Muscle of arm (tissue), 14 donors: ENCODE measurements at places on chromosomes 1 and 21. TPM values are rescaled to one million over a fixed set of nuclear protein-coding genes. Genes with fewer than 3 reads are reported as not detected.
A peak's percentile ranks its signal among the peaks of the same experiment; 100 is the strongest.

DNA sequence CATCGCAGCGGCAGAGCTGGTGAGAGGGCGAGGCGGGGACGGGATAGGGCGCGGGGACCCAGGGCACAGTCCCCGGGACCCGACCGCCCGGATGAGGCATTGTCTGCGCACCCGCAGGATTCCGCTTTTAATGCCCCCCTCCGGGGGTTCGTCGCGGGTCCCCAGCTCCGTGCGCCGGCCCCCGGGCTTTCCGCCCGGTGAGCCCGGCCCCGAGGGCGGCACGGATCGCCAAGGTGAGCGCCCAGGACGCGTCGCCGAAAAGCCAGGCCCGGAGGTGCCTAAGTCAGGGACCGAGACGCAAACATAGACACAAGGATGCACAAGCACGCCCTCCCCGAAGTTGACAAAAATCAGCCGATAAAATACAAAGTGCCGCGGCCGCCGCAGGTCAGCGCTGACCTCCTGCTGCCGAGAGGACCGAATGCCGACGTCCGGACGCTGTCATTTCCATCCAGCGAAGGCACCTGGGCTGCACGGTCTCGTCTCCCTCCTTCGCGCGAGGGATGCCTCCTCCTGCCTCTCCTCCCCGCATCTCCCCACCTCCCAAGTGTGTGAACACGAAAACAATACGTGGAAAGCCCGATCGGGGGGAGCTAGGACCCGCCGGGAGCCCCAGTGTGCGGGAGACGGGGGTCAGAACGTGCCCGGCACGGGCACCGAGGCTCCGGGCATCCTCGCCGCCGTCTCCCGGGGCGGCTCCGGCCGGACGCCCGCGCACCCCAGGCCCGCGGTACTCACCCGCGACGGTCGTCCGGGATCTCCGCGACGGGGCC lies 101.1 kb upstream of the SOD1 start:
- DNase-seq: peak; percentile 35

- no peak for DNase-seq
Measured at GRCh38 chr1:6171548-6172124, 8.5 kb downstream of the CHD5 start.

DNA sequence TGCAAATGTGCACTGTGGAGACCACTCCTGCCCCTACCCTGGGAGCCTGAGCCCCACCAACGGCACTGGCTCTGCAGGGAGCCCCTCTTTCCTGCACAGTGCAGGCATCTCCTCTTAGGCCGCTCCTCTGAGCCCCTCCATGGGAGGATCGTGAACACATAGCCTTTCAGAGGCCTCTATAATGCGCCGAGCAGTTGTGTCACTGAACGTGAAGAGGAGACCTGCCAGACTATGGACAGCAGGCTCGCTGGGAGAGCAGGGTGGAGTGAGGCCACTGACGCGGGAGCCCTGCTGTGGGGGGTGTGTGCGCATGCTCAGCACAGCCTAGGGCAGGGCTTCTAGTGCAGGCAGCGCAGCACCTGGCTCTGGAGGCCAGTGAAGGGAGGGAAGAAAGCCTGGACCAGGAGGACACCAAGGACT lies 151.3 kb upstream of the COL6A1 start:
- DNase-seq: peak; percentile 31

The SELP gene
- not detected for polyA plus RNA-seq

GRCh38 chr21:39673163-39673562 lies 60.4 kb downstream of the B3GALT5 start:
- no peak for DNase-seq

- no peak for DNase-seq
Measured at GRCh38 chr1:161195171-161195570, 3.7 kb downstream of the ADAMTS4 start.

The MKNK1 gene
- polyA plus RNA-seq: 15.1 TPM

GRCh38 chr1:228216371-228217320 lies 8.8 kb downstream of the OBSCN start:
- DNase-seq: no peak

- no peak for DNase-seq
Measured at GRCh38 chr1:80639777-80640533, 1160.8 kb upstream of the ADGRL2 start.

- DNase-seq: no peak
Measured at GRCh38 chr1:38875811-38876210, 2.7 kb upstream of the MYCBP start.

The GJB3 gene
- polyA plus RNA-seq: not detected

The SDC3 gene
- polyA plus RNA-seq: 37.1 TPM

The IRF6 gene
- polyA plus RNA-seq: 6.4 TPM

DNA sequence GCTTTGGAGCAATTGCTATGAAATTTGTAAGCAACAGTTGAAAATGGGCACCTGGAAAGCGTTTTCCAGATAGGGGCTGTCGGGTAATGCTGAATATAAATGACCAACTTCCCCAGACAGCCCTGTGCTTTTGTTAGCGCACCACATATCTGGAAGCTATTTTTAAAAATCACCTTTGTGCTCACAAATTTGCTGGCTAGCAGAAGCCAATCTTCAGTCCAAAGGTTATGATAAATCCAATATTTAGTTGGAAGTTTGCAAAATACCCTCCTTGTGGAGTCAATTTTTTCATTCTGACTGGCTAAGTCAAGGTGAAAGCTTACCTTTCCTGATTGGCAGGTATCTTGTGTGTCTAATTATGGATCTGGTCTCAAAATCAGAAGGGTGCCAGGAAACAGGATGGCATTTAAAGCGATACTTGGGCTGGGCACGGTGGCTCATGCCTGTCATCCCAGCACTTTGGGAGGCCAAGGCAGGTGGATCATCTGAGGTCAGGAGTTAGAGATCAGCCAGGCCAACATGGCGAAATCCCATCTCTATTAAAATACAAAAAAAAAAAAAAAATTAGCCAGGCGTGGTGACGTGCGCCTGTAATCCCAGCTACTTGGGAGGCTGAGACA lies 124.1 kb upstream of the AJAP1 start:
- no peak for DNase-seq

DNA sequence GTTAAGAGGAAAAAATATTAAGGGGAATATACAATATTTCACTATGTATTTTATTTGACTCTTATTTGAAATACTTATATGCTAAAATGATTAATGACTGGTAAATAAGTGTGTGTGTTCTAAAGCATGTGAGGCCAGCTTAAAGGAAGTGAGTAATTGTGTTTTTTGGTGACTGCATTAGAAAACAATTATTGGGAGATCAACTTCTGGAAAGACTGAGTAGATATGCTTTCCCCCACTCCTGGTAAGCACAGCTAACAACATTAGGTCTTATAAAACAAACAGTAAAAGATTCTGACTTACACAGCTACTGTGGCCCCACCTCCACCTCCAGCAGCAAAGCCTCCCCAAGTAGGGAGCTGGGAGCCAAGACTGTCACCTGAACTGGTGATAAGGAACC lies 403.0 kb downstream of the SRGAP2C start:
- DNase-seq: no peak

DNA sequence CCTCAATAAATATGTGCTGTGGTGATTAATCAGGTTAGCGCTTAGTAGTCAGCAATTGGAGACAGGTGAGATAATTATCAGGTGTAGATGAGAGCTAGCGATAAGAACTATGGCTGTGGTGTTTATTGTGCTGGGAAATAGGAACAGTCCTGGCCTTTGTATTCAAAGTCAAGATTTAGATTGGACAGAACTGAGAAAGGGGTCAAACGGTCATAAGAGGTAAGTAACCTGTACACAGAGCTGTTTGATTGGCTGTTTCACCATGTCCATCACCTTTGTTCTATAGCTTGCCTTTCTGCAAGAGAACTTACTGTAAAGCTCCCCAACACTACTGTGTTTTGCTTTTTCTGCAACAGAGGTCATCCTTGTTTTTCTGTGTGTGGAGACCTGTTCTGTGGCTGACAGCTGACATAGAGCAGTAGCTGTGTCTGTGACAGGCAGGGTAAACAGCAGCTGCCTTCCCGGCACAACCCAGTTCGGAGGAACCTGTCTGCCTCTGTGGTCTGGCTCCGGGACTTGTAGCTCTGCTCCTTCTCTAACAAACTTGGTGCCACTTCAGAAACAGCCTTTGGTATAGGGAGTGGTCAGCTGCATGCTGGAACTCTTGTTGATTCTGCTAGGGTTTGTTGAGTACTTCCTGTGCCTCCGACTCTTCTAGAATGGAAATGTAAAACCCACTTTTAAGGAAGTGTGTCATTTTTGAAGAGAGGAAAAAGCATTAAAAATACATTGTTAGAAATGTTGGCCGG lies 21.1 kb upstream of the CDC42 start:
- no peak for DNase-seq

GRCh38 chr1:92795166-92795565 lies 10.3 kb upstream of the EVI5 start:
- no peak for DNase-seq

The CD1B gene
- not detected for polyA plus RNA-seq

DNA sequence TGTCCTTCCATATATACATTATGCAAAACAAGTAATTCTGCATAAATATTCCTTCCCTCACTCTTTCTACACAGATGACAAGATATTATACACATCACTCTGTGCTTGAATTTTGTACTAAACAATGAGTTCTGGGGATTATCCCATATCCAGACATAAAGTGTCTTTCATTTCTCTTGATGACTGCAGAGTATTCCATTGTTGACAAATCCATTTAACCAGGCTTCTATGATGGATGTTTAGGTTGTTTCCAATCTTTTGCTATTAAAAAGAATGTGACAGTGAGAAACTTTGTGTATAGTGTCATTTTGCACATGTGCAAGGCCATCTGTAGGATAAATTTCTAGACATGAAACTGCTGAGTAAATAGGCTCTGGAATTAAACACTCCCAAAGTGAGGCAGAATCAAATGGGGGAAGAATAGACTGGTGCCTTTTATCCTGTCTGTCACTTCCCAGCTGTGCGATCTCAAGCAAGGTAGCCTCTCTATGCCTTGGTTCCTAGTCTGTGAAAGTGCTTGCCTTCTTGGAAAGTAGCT lies 29.9 kb upstream of the ATP2B4 start:
- no peak for DNase-seq

The IQCC gene
- 4.2 TPM for polyA plus RNA-seq

DNA sequence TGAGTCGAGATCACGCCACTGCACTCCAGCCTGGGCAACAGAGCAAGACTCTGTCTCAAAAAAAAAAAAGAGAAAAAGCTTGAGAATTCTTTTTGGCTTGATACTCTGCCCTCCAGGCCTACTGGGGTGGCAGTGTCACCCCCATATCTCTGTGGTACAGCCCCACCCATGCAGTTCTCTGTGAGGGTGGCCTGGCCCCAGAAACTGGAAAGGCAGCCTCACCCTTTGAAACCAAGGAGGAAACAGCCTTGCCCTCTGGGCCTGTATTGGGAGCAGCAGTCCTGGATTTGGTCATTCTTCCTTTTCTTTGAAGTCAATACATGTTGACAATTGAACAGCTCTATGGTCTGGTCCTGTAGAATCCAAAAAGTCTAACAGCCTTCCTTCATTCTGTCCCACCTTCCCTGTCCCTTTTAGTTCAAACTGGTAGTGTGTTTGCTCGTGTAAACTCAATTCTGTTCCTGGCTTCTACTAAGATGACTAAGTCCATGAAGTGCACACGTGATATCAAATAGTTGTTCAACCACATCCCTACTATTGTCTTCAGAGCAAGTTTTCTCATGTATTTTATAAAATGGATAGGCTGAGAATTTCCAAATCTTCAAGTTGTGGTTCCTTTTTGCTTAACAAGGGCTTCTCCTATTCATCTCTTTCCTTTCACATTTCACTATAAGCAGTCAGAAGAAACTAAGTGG lies 13.2 kb downstream of the ST7L start:
- no peak for DNase-seq

DNA sequence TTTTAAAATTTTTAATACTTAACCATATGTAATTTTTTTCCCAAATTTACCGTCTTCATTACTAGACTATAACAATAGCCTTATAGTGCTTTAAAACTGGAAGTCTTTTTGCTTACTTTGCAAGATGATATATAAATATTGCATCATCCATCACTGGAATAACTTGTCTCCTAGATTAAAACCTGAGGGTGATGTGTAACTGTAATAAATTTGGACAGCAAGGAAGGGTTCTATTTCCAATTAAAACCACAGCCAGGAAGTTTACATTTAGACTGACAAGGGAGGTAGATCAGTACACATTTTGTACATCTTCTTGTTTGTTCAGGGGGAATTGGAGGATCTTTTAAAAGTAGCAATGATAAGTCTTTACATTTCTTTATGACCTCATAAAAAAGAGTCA lies 21.9 kb downstream of the NTNG1 start:
- DNase-seq: no peak

DNA sequence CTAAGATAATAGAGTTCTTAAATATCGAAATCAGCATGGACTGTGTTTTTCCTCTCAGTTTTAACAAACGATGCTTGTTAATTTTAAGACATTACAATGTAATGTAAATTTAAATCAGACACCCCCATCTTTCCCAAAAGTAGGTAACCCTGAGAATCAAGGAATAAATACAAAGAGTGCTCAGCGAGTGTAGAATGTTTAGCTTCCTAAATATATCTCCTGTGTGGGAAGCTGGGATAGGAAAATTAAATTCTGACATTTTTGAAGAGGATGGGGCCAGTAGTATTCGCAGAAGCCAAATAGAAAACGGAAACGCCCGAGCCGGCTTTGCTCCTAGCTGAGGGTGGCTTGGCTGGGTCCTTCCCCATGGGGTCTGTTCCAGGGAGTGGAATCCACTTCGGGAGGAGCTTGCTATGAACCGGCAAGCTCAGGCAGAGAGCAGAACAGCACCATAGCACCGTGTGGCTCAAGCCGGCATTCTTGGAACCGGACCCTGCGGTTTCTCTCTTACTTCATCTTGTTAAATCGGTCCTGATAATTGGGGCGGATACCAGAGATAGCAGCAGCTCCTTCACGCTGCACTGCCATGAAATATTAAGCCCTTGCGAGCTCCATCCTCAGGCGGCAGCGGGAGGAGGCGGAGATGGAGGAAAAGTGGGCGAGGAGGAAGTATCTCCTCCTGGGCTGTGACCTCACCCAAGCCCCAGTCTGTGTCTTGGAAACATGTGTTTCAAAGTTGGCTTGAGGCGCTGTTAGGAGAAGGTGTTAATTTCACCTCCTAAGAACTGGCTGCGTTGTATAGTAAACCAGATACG lies 24.9 kb downstream of the MAP3K7CL start:
- no peak for DNase-seq

- no peak for DNase-seq
Measured at GRCh38 chr1:172344444-172344843, 76.0 kb upstream of the C1orf105 start.

The KIRREL1 gene
- polyA plus RNA-seq: 27.6 TPM

GRCh38 chr1:246932366-246932700 lies 585 bp upstream of the AHCTF1 start:
- no peak for DNase-seq

GRCh38 chr1:9078015-9078751 lies 8.7 kb upstream of the SLC2A5 start:
- DNase-seq: no peak

DNA sequence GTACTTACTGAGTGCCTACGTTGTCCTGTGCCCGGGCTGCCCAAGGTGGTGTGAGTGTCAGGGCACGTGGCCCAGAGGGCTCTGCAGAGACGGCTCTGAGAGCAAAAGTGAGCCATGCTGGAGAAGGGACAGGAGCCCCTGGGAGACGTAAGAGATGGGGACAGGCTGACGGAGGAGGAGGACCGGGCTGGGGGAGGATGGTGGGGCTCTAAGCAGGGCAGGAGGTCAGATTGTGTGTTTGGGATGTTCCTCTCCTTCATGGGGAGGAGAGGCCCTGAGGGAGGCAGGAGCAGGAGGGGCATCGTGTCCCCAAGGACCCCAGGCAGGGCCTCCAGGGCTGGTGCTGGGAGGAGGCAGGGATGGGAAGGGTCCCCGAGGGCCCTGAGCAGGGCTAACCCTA lies 158.9 kb downstream of the PCBP3 start:
- DNase-seq: no peak

- peak; percentile 78 for DNase-seq
Measured at GRCh38 chr1:233240829-233241682, 54.5 kb downstream of the PCNX2 start.

- no peak for DNase-seq
Measured at GRCh38 chr1:93869653-93870052, 9.4 kb downstream of the DNTTIP2 start.

GRCh38 chr1:95415146-95415545 lies 181.1 kb downstream of the RWDD3 start:
- peak; percentile 13 for DNase-seq
